ENCODE measurements at places on chromosomes 5 and 9. TPM values are rescaled to one million over a fixed set of nuclear protein-coding genes. Genes with fewer than 3 reads are reported as not detected.

The THOC3 gene
- 74.5 TPM for total RNA-seq

The IRGM gene
- total RNA-seq, result not detected

DNA sequence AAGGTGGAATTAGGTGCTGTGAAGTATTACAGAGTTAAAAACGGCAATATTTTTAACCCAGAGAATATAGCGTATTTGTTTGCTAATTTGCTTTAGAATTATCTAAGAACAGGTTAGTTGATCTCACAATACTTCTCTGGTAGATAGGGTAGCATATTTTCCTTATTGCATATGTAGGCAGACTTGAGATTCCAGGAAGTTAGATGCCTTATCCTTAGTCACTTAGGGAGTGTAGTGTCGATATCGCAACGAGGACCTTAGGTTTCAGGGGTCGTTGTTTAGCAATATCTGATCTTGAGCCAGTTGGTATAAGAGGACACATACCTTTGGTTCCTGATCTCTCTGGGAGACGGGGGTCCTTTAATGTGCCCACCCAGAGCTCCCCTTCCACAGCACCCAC, 28.5 kb upstream of the IL6ST start:
- DNase-seq, result no peak

GRCh38 chr5:179233909-179234562, 111.2 kb downstream of the ADAMTS2 start:
- DNase-seq, result no peak

DNA sequence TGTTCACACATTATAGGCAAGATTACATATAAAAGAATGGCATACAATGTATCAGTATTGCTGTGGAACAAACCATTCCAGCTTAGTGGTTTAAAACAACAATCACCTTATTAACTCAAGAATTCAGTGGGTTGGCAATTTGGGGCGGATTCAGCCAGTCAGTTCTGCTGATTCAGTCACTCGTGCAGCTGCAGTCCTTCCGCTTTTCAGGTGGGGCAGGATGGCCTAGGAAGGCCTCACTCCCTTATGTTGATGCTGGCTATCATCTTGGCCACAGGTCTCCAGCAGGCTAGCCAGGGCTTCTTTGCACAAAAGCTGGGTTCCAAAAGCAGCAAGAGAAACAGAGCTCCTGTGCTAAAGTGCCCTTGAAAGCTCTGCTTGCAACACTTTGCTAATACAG, 150.6 kb downstream of the MCTP1 start:
- no peak for DNase-seq
